IMR-90 (cell line): ENCODE measurements at places on chromosomes 1 and 21. TPM values are rescaled to one million over a fixed set of nuclear protein-coding genes. Genes with fewer than 3 reads are reported as not detected.

Gene CAPN8
- total RNA-seq, result not detected in 2 replicates

Gene ATAD3C
- not detected in 2 replicates for total RNA-seq

DNA sequence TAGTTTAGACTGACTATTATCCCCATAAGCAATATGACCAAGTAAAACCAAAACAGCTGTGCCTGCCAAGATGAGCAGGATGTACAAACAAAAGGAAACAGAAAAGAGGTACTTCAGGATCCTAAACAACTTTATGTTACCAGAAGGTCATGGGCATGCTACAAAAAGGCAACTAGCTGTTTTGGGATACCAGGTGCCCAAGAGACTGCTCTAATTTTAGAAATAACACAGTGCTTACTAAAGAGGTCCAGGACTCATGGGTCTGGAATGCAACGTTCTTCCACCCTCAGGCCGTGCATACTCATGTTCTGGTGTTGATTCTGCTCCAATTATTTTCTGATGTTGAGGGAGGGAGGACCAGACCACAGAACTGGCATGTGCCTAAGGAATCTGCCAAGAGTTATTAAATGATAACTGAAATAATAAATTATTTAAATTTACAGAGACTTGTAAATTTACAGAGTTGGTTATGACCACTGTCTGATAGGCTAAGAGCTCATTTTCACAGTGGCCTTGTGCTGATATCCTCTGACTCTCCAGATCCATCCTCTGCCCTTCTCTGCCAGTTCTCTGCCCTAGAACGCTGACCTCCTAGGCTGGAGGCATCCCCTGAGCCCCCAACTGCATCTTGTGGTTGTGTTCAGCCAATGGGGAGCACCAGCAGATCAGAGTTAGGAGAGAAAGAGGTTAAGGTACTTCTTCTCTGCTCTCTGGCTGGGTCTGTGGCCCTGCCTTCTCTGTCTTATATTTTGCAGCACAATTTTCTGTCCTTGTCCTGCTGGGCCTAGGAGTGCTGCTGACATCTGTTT is 37.7 kb upstream of the BCL10 start:
- DNase-seq, result peak; percentile 96

DNA sequence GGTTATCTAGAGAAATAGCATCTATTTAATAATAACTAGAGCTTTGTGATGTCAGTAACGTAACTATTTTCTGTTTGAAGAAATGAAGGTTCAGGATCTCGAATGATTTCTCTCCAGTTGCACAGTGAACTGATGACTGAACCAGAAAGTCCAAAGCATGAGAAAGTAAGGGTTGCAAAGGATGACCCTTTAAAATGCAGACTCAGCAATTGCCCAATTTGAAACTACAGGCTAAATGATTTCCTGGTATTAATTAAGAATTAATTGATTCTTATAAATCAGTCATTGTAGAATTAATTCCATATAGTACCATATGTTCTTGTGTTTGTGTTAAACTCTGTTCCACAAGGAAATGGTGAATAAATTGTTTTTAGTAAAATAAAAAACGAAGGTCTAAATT is 318.6 kb downstream of the NFIA start:
- DNase-seq, result no peak

Gene KRTAP11-1
- total RNA-seq, result not detected in 2 replicates

DNA sequence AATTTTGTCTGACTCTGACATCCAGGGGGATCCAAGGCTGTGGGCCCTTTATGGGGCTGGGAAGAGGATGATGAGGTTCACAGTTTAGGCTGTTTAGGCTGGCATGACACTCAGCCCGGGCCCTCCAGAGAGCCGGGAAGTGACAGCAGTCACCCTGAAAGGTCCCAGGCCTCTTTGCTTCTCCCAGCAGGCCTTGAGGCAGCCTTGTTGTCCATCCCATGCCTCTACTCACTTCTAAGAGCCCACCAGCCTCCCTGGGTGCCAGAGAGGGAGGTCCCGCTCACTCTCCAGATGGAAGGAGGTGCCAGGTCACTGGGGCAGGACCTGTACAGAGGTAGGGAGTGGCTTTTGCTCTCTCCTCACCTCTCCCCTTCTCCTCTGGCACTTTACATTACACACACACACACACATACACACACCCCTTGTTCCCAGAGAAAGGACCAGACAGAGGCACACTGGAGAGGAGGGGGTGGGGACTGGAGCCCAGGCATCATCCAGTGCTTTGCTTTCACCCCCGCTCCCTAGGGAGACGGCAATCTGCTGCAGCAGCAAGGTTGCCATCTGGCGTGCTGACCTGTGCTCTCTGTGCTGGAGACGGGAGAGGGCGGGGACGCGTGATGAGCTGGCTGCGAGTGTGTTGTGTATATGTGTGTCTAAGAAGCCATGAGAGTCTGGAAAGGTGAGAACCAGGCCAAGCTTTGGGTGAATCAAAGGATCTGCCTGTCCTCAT is 4.6 kb downstream of the KLHDC8A start:
- DNase-seq, result peak; percentile 40

DNA sequence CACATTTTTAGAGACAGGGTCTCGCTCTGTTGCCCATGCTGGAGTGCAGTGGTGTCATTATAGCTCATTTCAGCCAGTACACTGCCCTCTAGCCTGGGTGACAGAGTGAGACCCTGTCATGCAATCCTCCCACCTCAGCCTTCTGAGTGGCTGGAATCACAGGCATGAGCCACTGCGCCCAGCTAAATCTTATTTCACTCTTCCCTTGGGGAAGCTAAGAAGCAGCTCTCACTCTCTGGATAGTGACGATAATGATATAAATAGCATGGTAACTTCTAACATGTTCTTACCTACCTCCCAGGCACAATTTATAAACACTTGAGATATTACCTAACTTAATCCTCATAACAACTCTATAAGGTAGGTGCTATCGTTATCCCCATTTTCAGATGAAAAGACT is 24.9 kb downstream of the IQGAP3 start:
- no peak for DNase-seq

Gene KRTAP13-2
- total RNA-seq, result not detected in 2 replicates

DNA sequence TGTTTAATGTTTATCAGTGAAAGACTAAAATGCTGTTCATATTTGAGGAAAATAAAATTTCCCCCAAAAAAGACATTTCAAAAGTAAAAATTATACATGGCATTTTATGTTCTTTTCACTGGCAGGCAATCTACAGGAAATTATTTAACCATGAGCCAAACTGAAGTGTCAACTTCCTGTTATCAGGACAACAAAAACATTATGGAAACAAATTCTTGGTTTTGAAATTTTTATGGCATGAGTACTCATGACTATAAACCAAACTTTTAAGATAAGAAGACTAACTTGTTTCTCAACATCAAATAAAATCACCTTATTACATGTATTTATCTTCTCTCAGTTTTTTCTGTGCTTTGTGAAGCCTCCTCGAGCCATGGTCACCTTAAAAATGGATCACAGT is 698.6 kb downstream of the LTN1 start:
- peak; percentile 72 for DNase-seq

GRCh38 chr1:39663559-39663958 is 8.3 kb downstream of the NT5C1A start:
- DNase-seq, result no peak

- no peak for DNase-seq
These were observed 79.3 kb upstream of the RGS2 start for GRCh38 chr1:192729500-192729899.

- peak; percentile 50 for DNase-seq
These were observed 103.7 kb upstream of the NFIA start for GRCh38 chr1:60978421-60979357.

Gene CSF3R
- not detected in 2 replicates for total RNA-seq

DNA sequence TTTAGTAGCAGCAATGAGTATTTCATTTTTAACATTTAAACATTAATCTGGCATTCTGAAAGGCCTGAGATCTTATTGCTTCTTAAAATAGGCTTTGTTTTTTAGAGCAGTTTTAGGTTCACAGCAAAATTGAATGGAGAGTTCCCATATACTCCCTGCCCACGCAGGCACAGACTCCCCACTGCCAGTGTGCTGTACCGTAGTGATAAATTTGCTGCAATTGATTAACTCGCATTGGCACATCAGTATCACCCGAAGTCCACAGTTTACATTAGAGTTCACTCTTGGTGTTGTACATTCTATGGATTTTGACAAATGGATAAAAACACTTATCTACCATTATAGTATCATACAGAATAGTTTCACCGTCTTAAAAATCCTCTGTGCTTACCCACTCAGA is 71.8 kb upstream of the ERRFI1 start:
- DNase-seq, result no peak

DNA sequence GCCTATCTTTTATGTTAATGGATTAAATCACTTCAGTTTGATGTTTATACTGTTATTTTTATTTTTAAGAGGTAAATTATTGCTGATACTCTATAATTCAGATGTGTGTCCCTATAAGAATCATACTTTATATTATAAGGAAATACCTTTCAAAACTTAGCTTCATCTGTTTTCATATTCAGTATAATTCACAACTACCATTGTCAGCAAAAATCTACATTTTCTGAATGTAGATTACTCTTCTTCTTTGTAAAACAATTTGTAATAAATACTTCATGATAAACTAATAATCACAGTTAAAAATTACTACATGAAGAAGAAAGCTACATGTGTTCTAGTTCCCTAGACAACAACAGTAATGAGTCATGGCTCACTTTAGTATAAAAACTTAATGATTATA is 115.4 kb upstream of the SERTAD4 start:
- DNase-seq, result no peak

DNA sequence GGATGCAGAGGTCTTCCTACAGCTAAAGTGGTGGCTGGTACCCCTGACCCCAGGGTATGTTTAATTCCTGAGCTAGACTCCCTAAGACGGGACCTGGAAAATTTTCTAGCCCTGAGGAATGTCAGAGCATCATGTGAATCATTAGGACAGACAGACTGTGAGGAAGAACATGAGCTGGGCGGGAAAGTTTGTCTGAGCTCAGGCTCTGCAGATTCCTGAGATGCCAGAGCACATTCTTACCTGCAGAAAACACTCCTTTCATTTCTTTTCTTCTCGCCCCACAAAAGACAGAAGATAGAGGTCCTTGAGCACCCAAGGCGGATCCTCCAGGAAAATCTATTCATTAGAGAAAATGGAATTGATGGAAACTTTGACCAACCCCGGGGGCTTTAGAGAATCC is 6.5 kb downstream of the CAPN2 start:
- peak; percentile 46 for DNase-seq

- DNase-seq, result no peak
These were observed 7.7 kb downstream of the ARHGEF19 start for GRCh38 chr1:16204634-16205333.

DNA sequence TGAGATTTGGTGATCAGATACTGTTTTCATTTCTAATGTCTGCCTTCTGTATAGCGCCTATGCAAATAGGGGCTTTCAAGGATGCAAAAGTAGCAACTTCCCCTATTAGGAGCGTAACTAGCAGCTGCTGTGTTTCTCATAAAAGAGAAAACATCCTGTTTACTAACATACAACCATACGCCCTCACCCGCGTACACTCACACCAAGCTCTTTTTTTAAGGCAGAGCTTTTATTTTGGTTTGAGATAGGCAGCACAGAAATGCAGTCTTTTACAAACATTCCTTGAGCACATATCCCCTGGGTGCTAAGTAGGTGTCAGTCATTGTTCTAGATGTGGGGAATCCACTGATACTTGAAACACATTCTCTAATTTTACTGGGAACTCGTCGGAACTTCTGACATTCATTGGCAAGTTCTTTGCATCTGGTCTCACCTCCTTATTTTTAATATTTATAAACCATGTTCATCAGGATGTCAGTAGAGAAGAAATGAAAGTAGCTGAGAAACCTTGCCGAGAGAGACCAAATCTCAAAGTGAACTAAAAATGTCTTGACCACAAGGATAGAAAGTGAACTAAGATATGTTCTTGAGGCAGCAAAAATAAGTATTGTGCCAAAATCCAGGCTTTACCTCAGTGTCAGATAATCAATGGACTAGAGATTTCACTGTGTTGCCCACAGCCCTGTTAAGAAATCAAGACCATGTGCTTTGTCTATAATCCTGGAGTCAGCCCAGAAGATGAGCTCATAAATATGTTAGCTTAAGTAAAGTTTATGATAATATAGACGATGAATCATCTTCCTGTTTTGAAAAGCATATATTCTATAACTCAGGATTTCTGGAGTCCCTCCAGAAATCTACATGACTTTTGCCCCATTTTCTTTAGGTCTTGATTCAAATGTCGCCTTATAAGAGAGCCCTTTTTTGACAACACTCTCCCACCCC is 350.9 kb downstream of the ST6GALNAC3 start:
- DNase-seq, result peak; percentile 88

- no peak for DNase-seq
These were observed 53.8 kb upstream of the ZSWIM5 start for GRCh38 chr1:45260244-45260643.

DNA sequence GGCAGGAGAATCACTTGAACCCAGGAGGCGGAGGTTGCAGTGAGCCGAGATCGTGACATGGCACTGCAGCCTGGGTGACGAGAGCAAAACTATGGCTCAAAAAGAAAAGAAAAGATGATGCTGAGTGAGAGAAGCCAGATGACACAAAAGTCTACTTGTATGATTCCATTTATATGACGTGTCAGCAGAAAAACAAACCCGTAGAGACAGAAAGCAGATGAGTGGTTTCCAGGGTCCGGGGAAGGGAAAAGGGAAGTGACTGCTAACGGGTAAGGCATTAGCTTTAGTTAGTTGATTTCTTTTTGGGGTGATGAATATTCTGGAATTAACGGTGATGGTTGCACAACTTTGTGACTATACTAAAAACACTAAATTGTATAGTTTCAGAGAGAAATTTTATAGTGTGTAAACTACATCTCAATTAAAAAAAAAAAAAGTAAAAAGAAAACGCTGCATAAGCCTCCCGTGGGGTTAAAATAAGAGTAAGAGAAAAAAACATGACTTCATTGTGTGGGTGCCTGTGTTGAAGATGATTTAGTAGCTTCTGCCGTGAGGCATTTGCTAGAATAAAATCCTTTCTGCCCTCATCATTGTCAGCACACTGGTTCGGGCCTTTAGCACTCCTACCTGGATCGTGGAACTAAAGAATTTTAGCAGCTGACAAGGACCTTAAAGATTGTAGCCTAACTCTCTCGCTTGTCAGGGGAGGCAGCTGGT is 24.7 kb upstream of the ATP5PO start:
- peak; percentile 79 for DNase-seq

- DNase-seq, result peak; percentile 13
These were observed 95.2 kb upstream of the SSX2IP start for GRCh38 chr1:84785271-84786036.

GRCh38 chr1:177915641-177916040 is 54.2 kb downstream of the SEC16B start:
- DNase-seq, result no peak

Gene DIO1
- total RNA-seq, result not detected in 2 replicates

DNA sequence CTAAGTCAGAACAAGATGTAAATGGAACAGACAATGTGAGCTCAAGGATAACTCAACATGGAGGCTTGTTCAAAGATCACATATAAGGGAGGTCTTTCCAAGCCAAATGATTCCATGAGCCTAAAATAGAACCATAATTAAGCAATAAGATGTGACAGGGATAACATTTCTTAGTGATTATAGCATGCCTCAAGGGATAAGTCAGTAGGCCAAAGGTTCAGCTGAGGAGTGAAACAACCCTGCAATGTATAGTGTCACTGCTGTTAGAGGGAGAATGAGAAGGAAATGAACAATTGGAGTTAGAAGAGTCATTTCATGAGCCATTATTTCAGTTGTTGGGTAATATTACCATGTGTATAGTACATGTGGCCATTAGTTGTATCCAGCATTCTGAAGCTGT is 25.0 kb downstream of the GORAB start:
- DNase-seq, result peak; percentile 49

GRCh38 chr1:10698726-10699469 is 97.5 kb downstream of the CASZ1 start:
- no peak for DNase-seq

Gene ZNF670
- 4.5 and 5.6 TPM in 2 replicates for total RNA-seq

Gene DNAJC28
- total RNA-seq, result 0.54 and 1.4 TPM in 2 replicates

Gene RABIF
- total RNA-seq, result 4.8 and 6.9 TPM in 2 replicates

- DNase-seq, result no peak
These were observed 29.9 kb downstream of the ACTN2 start for GRCh38 chr1:236716160-236716559.
